ENCODE measurements at places on chromosomes 7 and 10.

GRCh38 chr7:3196629-3197400 lies 104.2 kb upstream of the SDK1 start:
- DNase-seq: no peak

DNA sequence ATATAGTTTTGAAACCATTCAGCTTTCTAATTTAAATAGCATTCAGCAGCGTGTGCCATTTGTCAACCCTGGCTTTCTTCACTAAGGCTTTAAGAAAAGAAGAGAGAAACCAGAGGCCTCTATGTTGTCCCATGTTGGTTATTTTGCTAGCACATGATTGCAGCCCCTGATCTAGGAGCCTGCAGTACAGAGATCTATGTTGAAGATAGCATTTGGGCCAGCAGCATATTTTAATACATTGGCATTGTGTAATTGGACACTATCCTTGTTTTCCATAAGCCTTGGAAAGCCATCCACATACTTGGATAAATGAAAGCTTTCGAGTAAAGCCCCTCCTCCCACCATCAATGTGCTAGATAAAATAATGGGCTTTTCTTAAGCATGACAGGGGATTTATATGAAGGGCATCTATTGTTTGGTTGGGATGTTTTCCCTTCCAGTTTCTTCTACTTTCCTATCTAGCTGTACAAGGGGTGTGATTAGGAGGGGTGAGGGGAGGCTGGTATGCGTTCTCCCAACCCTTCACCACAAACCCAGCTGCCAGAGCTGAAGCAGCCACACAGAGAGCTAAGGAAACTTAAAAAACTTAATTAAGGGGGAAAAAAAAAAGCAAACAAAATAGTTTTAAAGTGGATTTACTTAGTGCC lies 23.1 kb upstream of the SDHAF3 start:
- DNase-seq: no peak

- DNase-seq: no peak
Measured at GRCh38 chr7:41834805-41835694, 132.2 kb upstream of the INHBA start.

- DNase-seq: no peak
Measured at GRCh38 chr7:12091231-12091630, 119.9 kb upstream of the TMEM106B start.

DNA sequence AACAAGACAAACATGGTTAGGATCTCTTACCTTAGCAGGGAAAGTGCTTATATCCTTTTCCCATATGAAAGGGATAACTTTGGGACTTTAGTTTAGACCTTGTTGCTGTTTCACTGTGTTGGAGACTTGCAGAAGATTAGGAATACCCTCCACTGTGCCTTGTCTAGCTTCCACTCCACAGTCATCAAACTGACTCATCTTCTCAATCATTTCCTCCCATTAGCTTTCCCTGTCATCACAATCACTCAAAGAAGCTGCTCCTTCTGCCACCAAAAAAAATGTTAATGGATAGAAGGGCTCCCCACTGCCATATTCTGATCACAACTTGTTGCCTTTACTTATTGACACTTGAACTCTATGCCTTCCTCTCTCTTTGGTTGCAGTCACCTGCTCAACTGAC lies 16.8 kb downstream of the GNG11 start:
- DNase-seq: no peak

GRCh38 chr7:115044224-115044623 lies 122.3 kb downstream of the MDFIC start:
- DNase-seq: no peak

- no peak for DNase-seq
Measured at GRCh38 chr7:109545686-109546085, 976.0 kb downstream of the DNAJB9 start.

DNA sequence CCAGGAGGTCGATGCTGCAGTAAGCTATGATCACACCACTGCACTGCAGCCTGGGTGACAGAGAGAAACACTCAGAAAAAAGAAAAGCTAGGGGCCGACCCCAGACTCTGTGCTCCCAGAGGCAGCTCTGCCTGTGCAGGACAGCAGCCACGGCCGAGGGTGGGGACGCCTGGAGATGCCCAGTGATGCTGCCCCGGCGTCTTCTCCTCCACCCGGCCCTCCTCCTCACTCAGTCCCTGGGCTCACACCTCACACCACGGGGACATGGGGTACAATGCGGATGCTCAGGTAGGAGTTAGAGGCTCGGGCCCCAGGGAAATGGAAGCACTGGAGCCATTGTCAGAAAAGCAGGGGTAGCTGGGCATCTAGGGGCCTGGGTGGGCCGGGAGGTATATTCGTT lies 46.3 kb upstream of the ELFN1 start:
- DNase-seq: no peak

DNA sequence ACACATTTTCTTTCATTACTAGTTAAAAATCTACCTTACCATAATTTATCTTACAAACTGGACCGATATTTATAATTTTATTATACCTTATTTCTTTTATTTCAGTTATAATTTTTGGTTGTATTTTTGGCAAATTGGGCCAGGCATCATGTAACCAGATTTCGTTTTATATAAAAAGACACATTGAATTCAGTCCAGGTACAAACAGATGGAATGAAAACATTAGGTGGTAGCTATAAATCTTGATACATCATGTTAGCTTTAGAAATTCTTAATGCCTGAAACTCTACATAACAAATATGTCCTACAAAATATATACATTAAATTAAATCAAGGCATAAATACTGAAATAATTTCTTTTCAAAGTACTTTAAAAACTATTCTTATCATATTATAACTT lies 73.1 kb downstream of the SLC13A1 start:
- no peak for DNase-seq

GRCh38 chr10:11298116-11298515 lies 280.4 kb downstream of the CELF2 start:
- DNase-seq: no peak

DNA sequence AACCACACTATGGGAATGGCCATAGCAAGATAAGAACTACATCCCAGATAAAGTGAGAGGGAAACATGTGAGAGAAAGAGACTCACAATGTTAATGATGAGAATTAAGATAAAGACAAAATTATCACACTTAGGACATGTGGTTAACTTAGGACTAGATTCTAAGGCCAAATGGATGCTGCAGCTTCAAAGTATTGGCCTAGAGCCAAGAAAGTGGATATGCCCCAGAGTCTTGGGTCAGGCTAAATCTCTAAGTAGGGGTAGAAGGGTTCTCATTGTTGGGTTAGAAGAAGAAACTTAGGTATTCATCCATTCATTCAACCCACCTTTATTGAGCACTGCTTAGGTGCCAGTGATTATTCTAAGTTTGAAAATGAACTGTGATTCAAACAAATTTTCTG lies 818.0 kb downstream of the PHTF2 start:
- DNase-seq: no peak

GRCh38 chr7:126578338-126578737 lies 674.4 kb downstream of the GRM8 start:
- DNase-seq: no peak

- DNase-seq: no peak
Measured at GRCh38 chr10:107971973-107972372, 807.5 kb upstream of the SORCS1 start.

GRCh38 chr10:47164126-47164799 lies 135.7 kb upstream of the GDF10 start:
- DNase-seq: no peak

DNA sequence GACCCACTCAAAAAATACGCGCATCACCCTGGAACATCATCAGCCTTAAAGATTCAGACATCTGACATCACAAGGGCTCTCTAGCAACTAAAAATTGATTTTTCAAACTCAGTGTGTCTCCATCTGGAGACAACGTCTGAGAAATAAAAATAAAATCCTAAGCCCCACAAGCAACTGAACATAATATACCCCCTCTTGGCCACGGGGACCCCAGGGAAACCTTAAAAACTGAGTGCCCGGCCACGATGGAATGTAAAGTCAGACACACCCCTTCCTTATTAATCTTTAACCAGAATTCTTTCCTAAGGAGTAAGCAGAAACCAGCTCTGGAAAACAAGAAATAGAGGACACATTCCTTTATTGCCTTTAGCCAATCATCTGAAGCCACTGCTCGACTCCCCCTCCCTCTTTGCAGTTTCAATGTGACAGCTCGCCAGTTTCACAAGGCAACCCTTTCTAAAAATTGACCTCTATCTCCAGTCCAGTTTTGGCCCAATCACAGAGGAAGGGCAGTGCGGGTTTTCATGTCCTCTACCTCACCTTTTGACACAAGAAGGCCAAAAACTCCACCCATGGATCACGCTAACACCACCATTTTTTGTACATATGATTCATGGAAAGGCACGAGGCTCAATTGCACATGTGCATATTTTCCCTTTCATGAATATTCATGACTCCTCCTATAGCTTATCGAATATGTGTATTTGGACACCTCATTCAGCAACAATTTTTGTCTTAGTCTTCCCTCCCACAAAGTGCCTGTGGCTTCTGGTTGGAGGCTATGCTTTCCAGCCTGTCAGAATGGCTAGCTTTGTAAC lies 24.2 kb downstream of the IFIT3 start:
- no peak for DNase-seq

- no peak for DNase-seq
Measured at GRCh38 chr7:139949629-139950028, 113.1 kb downstream of the PARP12 start.

- peak; percentile 37 for DNase-seq
Measured at GRCh38 chr10:80535671-80536360, 1.9 kb upstream of the SH2D4B start.

DNA sequence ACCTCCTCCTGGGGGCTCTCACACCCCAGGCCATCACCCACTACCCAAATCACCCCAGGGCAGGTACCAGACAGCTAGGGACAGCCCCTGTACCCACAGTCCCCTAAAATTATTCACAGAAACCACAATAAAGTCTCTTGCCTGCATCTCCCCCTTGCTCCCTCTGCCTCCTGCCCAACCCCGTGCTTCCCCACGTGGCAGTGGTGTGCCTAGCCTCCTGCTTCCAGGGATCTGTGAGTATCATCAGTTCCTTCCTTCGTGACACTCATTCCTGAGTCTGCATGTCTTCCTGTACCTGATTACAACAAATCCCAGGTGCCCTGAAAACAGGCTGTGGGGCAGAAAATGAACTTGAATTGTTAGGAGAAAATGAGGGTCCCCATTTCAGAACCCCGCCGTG lies 61.5 kb downstream of the PRKAG2 start:
- no peak for DNase-seq

Data from right lung (tissue), 10 donors.